Left ventricle myocardium inferior (tissue), 1 donor: ENCODE measurements at places on chromosomes 5 and 9. TPM values are rescaled to one million over a fixed set of nuclear protein-coding genes. Genes with fewer than 3 reads are reported as not detected.
A peak's percentile ranks its signal among the peaks of the same experiment; 100 is the strongest.

- no peak for DNase-seq
Observed at GRCh38 chr5:88782571-88782970, 100.4 kb downstream of the MEF2C start.

DNA sequence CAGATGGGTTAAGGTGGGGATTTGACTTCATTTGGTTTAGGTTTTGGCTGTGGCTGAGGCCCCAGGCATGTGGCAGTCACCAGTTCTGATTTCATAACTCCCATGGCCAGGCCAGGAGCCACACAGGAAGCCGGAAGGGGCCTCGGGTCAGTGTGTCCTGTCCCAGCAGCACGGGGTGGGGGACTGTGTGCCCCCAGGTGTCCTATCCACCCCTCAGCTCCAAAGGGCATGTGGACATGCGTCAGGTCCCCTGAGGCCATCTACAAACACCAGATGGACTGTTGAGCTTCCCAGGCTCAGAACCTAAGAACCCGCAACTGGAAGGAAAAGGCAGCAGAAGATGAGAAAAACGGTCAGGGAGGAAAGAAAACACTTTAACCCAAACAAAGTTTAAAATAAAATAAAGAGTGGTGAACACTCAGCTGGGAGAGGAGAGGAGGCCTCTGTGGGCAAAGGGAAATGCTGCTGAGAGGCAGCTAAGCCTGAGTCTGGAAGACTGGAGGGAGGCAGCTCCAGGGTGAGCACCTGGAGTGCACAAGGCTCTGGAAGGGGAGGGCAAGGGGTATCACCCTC is 260.8 kb downstream of the AUH start:
- peak; percentile 58 for DNase-seq

DNA sequence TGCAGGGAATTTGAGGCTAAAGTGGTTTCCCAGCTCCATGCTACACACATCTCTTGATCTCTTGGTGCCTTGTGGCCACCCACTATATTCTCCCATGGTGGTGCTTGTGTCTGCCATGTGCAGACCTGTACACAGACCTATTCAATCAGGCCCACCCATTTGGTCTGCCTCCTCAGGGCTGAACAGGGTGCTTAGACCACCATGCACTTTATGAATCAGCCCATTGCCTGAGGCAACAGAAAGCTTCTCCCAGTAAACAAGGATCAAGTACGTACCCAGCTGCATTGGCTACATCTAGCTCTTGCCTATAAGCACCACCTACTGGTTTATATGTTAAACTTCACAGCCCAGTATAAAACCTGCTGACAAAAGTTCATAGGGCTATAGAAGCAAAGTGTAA is 664.3 kb upstream of the EDIL3 start:
- no peak for DNase-seq

GRCh38 chr5:76537073-76537543 is 86.1 kb downstream of the F2RL2 start:
- no peak for DNase-seq

- DNase-seq: no peak
Observed at GRCh38 chr9:113898596-113898995, 22.5 kb downstream of the ZNF618 start.

- no peak for DNase-seq
Observed at GRCh38 chr5:96033116-96033515, 71.5 kb upstream of the ELL2 start.

DNA sequence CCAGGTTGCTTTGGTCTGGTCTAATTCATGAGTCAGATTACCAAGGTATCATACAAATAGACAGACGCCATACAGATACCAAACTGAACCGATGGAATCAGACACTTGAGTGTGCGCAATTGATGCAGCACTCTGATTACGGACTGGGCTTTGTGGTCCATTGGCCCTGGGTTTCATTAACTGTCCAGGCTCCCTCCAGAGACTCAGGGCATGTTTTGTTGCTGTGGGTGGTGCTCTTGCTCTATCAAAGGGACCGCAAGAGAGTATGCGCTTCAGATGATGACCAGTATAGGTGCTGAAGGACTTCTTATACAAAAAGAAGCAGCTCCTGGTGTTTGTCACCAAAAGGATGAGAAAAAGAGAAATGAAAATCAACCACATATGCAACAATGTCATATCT is 36.9 kb upstream of the ANKRD55 start:
- DNase-seq: no peak

GRCh38 chr5:120304663-120305062 is 159.4 kb upstream of the PRR16 start:
- no peak for DNase-seq

GRCh38 chr5:5387777-5388176 is 34.7 kb upstream of the ICE1 start:
- no peak for DNase-seq

GRCh38 chr9:123769719-123770118 is 160.2 kb downstream of the DENND1A start:
- no peak for DNase-seq

DNA sequence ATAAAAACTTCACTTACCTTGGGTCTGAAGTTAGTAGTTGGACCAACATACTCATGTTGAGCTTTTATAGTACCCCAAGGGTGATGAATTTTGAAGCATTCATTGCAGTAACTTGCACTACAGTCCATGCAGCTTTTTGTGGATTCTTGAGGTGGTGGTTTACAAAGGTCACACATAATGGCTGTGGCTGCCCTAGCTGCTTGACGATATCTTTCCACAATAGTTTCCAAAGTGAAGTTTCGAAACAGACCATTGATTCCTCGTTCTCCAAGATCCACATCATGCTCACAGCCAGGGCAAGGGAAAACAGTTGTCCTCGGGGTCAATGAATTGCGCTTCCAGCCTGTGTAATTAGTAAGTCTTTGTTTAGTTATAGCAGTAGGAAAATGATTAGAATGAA is 22.7 kb downstream of the TRIM36 start:
- no peak for DNase-seq

- DNase-seq: no peak
Observed at GRCh38 chr5:177458912-177459350, 12.3 kb downstream of the PRR7 start.

DNA sequence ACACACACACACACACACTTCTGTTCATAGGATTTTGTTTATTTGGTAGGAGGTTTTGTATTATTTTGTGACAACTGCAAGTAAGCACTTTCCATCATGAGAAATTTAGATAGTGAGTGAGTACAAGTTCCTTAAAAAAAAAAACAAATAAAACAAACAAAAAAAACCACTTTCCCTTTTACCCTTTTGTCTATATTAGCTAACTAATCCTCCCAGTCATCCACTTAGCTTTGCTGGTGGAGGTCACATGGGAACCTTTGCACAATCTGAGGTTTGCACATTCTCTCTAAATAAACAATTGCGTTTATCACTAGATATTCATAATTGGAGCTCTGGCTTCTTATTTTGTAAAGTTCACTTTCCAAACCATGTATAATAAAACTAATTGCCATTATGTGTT is 6.8 kb downstream of the ITGA1 start:
- no peak for DNase-seq

DNA sequence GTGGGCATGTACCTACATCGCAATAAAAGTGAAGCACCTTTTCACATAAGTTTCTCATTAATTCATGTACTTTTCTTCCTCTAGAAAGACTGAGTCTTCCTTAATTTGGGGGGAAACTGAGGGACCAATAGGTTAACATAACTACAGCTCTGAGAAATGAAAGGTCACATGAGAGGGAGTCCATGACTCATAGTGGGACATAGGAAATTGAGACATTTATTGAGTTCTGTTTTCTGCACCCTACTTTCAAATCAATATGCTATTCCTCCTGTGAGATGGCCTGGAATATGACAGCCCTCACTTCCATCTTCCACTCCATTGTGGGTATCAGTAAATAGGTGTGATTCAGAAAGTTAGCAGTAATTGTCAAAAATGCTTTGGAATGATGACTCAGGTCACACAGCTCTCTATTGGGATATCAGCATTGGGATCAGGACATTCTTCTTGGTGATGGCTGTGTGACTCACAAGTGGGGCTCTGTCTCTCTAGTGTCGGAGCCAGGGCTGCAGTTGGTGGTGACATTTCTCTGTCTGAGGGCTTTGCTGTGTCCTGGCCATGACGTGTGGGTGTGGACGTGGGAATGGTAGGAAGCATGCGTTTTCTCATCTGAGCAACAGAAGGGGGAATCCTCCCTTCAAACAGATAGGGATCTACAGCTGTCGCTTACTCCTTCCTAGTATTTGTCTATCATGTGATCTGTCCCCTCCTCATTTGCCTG is 125.0 kb downstream of the TRIO start:
- DNase-seq: no peak

DNA sequence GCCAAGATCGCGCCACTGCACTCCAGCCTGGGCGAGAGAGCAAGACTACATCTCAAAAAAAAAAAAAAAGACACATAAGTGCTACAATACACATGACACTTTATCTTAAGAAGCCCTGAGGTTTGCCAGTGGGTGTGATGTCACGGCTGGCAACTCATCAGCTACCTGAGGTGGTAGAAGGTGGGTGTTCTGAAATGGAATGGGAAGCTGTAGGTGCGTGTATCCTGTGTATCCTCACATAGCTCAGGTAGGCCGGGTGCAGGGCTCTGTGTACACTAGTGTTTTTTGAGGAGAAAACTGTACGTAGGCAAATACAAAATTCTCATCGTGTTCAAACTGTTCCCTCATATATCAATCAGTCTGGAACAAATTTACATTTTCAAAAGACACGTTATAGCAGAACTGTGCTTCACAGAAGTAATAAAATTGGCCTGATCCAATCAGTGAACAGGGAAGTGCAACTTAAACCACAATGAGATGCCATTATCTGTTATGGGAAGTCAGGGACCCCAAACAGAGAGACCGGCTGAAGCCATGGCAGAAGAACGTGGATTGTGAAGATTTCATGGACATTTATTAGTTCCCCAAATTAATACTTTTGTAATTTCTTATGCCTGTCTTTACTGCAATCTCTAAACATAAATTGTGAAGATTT is 10.4 kb downstream of the BICD2 start:
- no peak for DNase-seq

DNA sequence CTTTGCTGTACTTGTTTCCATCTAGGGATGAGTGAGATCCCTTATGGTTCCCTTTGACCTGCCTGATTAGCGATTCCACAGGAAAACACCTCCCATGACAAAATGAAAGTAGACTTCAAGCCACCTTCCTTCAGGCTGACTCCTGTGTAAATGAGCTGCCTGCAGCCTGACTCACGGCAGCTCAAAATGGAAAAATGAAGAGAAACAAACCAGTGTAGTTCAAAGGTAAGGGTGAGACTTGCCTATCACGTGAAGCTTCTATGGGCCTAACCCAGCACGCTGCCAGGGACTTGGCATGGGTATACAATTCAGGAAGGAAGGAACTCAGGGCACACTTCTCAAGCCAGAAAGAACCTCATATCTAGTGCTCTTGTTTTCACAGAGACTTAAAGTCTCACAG is 110.1 kb upstream of the LRRTM2 start:
- no peak for DNase-seq

- no peak for DNase-seq
Observed at GRCh38 chr5:124654418-124654817, 92.0 kb downstream of the ZNF608 start.

The CCDC192 gene
- not detected for total RNA-seq

The GABRA1 gene
- not detected for total RNA-seq

The PKN3 gene
- total RNA-seq: 6.3 TPM

The TTC39B gene
- 1.6 TPM for total RNA-seq

The NIPBL gene
- 39.2 TPM for total RNA-seq

The SLC27A6 gene
- 61.1 TPM for total RNA-seq
